ENCODE measurements at places on chromosomes 12 and 14.
A peak's percentile ranks its signal among the peaks of the same experiment; 100 is the strongest.

- DNase-seq = no peak
These were observed 68.2 kb upstream of the E2F7 start for GRCh38 chr12:77133566-77133965.

- no peak for DNase-seq
These were observed 28.8 kb upstream of the BHLHE41 start for GRCh38 chr12:26153421-26154154.

DNA sequence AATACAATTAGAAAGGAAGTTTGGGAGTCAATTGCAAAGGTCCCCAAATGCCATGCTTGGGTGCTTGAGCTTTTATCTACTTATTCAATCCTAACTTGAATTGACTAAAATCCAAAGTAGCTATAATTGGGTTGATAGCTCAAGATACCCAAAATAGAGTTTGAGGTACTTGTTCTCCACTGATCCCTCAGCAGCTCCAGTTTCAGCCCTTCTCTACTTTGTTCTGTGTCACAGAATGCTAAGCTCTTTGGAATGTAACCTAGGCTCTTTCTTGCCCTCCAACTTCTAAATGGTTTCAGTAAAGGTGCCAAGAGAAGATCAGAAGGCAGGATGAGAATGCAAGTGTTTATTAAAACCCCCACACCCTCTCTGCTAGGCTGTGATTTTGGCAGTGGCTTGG lies 251.4 kb upstream of the CLEC14A start:
- DNase-seq = no peak

DNA sequence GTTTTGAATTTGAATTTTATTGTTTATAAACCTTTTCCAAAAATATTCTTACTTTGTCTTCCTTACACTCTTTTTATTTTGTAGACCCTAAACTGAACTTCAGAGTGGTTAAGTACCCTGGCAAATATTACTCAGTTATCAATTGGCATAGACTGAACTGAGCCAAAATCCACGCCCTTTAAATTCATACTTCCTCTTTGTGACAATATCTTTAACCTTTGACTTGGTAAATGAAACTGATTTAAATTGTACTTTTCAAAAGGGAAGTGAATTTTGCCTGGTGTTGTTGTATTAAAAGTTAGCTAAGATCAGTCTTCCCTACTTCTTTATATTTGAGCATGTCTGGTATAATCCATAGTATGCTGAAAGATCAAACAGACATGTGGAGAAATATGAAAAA lies 184.3 kb upstream of the USP15 start:
- no peak for DNase-seq

DNA sequence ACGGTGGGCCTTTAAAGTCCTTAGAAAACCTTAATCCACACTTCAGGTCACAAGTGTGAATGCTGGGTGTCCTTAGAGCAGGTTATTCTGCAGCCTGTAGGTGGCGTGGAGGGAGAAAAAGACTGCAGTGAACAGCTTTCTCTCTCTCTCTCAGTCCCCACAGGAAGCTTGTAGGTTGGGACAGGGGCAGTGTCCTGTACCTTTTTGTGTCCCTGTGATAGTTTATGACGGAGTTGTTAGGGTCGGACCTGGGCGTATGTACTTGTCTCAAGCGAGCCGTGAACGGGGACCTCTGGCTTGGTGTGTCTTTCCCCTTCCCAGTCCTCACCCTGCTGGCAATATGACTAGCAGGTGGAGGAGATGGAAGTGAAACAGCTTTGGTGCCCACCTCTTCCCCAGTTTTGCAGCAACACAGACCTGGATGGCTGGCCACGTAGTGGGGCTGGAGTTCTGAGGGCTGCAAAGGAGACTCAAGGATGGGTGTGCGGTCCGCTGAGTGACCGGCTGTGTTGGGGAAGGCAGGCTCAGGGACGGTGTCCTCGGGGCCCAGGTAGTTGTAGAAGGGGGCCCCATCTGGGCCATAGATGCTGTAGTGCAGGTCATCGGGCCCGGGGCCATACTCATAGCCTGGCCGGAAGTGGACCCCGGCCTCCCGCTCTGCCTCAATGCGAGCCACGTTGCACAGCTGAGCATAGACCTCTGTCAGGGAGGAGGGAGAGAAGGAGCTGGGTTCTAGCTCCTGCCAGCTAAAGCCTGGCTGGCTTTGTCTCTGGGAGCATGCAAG lies 8.9 kb downstream of the ISCA2 start:
- DNase-seq = no peak

DNA sequence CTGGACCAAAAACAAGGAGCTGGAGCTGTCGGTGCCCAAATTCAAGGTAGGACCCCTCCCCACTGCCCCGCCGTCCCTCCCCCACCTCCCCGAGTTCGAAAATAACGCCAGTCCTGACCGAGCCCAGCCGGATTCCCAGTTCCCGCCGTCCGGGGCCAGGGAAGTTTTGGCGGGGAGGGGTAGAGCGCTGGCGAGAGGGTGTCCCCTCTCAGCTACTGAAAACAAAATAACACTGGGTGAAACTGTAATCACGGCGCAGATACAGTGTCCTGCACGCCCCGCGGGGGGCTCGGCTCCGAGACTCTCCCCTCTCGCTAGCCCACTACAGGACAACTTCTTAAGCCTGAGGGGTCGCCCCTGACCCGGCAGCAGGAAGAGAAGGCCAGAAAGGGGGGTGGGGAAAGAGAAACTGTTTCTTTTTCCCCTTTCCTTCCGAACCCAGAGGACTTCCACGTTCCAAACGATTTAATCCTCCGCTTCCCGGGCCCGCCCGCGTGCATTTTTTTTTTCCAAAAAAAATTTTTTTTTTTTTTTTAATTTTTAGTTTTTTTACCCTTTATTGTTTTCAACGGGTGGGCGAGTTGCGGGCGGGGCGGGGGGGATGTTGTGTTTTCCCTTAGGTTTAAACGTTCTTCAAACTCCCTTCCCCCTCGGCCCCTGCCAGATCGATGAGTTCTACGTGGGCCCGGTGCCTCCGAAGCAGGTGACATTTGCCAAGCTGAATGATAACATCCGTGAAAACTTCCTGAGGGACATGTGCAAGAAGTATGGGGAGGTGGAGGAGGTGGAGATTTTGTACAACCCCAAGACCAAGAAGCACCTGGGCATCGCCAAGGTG lies 1.6 kb downstream of the SETD1B start:
- peak; percentile 21 for DNase-seq

DNA sequence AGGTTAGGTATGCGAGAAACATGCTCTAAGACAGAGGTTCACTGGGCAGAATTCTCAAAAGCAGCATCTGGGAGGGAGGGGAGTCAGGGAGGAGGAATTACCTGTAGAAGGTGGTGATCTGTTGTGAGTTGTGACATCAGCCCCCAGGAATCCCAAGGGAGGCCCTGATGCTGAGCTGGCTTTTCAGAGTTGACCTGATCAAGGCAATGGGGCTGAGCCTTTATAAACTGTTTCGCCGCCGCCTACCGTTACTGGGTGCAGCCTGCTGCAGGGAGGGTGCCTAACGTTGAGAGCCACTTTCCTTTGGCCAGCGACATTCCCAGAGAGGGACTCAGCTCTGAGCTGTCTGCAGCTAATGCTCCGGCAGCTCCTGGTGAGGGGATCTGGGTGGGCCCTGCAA lies 257.9 kb upstream of the TMEM132C start:
- no peak for DNase-seq

- DNase-seq = no peak
These were observed 684.5 kb downstream of the C12orf50 start for GRCh38 chr12:87344699-87345098.

DNA sequence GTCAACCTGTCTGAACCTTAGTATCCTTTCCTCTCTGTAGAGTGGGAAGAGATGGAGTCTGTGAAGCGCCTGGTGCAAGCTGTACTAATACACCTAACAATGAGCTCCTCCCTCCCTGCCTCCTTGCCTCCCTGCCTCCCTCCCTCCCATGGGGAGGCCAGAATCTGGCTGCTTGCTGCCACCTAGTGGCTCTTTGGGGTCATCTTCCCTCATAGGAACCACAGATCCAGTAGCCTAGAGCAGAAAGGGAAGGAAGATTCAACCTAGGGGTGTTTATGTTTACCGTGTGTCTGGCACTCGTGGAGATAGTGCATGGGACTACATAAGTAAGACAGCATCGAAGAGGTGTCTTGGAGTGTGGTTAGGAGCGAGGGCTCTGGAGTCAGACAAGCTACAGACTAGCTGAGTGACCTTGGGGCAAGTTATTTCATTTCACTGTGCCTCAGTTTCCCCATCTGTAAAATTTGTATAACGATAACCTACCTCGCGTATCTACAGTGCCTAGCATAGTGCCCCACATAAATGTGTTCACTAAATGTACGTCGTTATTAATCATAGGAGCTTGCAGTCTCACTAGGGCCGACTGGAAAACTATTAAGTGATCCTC lies 35.5 kb upstream of the TSPAN9 start:
- DNase-seq = peak; percentile 85

DNA sequence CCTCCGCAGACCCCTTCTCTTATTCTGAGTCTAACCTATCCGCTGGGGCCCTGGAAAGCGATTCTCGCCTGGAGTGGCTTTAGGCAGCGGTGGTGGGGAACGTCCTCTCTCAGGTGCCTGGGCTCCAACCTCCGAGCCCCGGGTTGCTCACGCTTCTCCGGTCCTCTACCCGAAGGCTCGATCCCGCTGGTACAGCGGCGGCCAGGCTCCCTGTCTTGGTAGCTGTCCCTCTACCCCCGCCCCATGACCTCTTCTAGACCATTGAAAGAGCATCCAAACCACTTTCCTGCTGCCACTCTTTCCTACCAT lies 505 bp upstream of the HEBP1 start:
- peak; percentile 75 for DNase-seq

DNA sequence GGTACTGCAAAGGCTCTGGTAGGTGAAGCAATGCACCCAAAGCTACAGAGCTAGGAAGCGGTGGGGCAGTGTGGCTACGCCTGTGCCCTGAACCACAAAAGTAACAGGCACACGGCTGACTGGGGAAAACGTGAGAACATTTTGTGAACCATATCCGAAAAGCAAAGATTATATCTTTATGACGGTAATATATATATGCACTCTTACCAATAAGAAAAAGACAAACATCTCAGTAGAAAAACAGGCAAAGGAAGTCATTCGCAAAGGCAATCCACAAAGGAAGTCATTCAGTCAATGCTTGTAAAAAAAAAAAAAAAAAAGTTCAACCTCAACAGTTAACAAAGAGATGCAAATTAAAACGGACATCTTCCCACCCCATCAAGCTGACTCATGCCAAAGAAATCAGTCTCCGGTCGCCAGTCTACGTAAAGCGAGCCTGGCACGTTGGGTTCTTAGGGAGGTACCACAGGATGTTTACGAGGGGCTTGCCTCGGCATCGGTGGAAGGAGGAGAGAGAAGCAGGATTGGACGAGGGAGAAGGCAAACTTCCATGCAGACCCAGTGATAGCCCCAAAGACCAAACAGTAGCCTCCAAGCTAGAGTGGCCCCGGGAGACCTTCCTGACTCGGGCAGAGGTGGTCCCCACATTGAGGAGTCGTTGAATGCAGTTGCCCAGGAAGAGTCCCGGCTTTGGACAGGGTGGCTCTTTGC lies 39.4 kb upstream of the PPP2R5C start:
- DNase-seq = no peak

- DNase-seq = no peak
These were observed 1.9 kb downstream of the ARHGDIB start for GRCh38 chr12:14959463-14959862.

DNA sequence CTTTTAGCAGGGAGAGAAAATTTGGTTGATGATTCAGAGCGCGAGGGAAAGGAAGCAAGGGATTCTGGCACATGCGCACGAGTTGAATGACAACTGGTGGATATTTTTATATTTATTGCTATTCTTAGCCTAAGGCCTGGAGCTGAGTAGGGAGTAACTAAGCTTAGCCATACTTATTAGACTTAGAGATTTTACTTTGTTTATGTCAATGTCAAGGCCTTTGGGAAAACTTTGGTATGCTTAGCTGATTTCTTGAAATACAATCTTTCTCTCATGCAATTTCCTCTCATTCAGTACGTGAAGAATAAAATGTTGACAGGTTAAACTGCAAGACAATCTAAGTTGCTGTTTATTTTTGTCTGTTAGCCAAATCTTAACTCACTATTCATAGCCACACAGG lies 101.1 kb downstream of the CRADD start:
- DNase-seq = no peak

- no peak for DNase-seq
These were observed at the start of gene CLEC14A for GRCh38 chr14:38255673-38256532. CLEC14A (minus strand) TSS chr14:38256093; CDS start chr14:38256022, 71 bp downstream.

GRCh38 chr14:101227611-101228594 lies 324.4 kb upstream of the RTL1 start:
- no peak for DNase-seq

GRCh38 chr14:84760489-84761126 lies 769.3 kb upstream of the FLRT2 start:
- DNase-seq = no peak

- DNase-seq = no peak
These were observed 81.6 kb upstream of the TMTC2 start for GRCh38 chr12:82605115-82605514.

- no peak for DNase-seq
These were observed 30.7 kb downstream of the PXN start for GRCh38 chr12:120234643-120235368.

- no peak for DNase-seq
These were observed 37.6 kb downstream of the SERPINA3 start for GRCh38 chr14:94649543-94650443.

DNA sequence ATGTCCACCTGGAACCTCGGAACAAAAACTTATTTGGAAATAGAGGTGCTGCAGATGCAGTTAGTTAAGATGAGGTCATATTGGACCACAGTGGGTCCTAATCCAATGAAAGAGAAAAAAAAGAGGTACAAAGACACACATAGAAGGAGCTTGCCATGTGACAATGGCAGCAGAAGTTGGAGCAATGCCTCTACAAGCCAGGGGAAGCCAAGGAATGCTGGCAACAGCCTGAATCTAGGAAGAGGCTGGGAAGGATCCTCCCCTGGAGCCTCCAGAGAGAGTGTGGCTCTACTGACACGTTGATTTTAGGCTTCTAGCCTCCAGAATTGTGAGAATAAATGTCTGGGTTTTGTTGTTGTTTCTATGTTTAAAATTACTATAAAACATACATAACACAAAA lies 521.8 kb upstream of the CCDC196 start:
- DNase-seq = no peak

GRCh38 chr12:52091061-52091460 lies 11.6 kb downstream of the SMIM41 start:
- DNase-seq = no peak

DNA sequence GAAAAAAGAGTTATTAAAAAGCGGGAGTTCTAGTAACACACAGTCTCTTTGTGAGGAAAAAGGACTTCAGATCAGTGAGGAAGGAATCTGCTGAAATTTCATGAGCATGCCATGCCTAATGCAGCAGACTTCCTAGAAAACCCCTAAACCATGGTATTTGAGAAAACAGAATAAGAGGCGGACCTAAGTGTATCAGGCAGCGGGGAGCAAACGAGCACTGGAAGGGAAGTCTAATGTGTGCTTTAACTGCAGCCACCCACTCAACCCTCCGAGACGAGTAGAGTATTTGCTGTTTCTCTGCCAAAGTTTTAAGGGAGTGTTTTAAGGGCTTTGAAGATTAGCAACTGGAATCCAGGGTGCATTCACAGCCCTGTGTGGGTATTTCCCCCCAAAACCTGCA lies 36.5 kb downstream of the ACADS start:
- no peak for DNase-seq
